Right atrium auricular region (tissue), 2 donors: ENCODE measurements at places on chromosomes 7 and 10. TPM values are rescaled to one million over a fixed set of nuclear protein-coding genes. Genes with fewer than 3 reads are reported as not detected.

The OR2A14 gene
- total RNA-seq = not detected

The PNLIPRP1 gene
- total RNA-seq = not detected

DNA sequence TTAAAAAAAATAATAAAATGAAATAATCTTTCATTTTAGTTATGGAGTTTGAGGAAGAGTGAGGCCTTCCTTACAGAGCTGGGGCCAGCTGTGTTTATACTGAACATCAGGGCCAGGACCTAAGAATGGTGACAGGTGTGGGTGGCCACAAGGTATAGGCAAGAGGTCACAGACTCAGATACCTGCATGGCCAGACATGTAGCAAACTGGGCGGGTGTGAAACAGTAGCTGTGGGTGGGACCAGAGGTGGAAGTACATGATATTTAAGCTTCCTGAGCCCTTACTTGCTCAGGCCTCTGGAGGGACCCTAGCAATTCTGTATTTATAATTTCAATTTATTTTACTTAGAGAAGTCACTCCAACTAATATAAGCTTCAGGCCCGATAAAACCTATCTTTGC, 27.7 kb upstream of the CAMK1D start:
- H3K27me3 ChIP-seq = no peaks in the 10 kb centered on the region
- H3K4me1 ChIP-seq = no peaks in the 10 kb centered on the region
- no peak overlapping the region for H3K4me3 ChIP-seq
- DNase-seq = no peak
- H3K36me3 ChIP-seq = no peaks in the 10 kb centered on the region

The PRPS1L1 gene
- total RNA-seq = not detected

DNA sequence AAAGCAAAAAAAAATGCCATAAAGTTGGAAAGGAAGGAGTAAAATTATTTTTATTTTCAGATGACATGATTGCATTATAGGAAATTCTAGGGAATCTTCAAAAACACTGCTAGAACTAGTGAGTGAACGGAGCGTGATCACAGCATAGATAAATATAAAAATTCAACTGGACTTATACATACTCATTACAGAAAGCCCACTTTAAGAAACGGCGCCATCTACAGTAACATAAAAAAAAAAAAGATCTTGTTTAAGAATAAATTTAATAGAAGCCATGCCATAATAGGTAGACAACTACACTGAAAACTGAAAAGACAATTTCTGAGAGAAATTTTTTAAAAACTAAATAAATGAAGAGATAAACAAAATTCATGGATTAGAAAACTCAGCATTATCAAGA, 623.1 kb upstream of the MGMT start:
- H3K27me3 ChIP-seq = no peaks in the 10 kb centered on the region
- H3K36me3 ChIP-seq = no peaks in the 10 kb centered on the region
- H3K27ac ChIP-seq = no peak overlapping the region
- H3K4me1 ChIP-seq = no peaks in the 10 kb centered on the region
- DNase-seq = no peak
- no peak overlapping the region for H3K4me3 ChIP-seq

The AKR1D1 gene
- not detected for total RNA-seq

The SPDYE6 gene
- not detected for total RNA-seq

DNA sequence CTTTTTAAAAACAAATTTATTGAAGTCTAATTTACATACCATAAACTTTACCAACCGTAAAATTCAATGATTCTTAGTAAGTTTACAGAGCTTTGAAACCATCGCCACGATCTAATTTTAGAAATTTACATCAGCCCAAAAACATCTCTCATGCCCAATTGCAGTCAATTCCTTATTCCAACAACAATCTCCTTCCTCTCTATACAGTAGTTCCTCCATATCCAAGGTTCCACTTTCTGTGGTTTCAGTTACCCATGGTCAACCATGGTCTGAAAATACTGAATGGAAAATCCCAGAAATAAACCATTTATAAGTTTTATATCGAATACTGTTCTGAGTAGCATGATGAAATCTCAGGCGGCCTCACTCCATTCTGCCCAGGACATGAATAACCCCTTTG, 183.4 kb upstream of the ADCY1 start:
- no peak overlapping the region for H3K27ac ChIP-seq
- peak; percentile 18 for DNase-seq
- H3K4me1 ChIP-seq = no peaks in the 10 kb centered on the region
- H3K36me3 ChIP-seq = no peaks in the 10 kb centered on the region
